Bronchial smooth muscle cell (primary cell): ENCODE measurements at places on chromosomes 7 and 10. TPM values are rescaled to one million over a fixed set of nuclear protein-coding genes. Genes with fewer than 3 reads are reported as not detected.

The C10orf67 gene
- total RNA-seq = under 0.01 TPM in 1 of 2 replicates, not detected in the other

The ZP3 gene
- 0.63 and 1.9 TPM in 2 replicates for total RNA-seq

The CDH23 gene
- total RNA-seq = 0.17 and 0.32 TPM in 2 replicates

The KLHDC10 gene
- total RNA-seq = 22.5 and 31.3 TPM in 2 replicates

The STAG3 gene
- total RNA-seq = 0.32 and 0.69 TPM in 2 replicates

The OR13A1 gene
- under 0.01 TPM in 1 of 2 replicates, not detected in the other for total RNA-seq

The FAM131B gene
- 4.6 and 8.2 TPM in 2 replicates for total RNA-seq

The UPF2 gene
- total RNA-seq = 12.3 and 14.2 TPM in 2 replicates
